ENCODE measurements at places on chromosomes 12 and 14.

- no peak for DNase-seq
Measured at GRCh38 chr12:123126294-123127181, 24.4 kb downstream of the PITPNM2 start.

- no peak for DNase-seq
Measured at GRCh38 chr14:80059041-80059440, 152.3 kb downstream of the DIO2 start.

GRCh38 chr12:32881107-32881506, 15.5 kb downstream of the PKP2 start:
- no peak for DNase-seq

DNA sequence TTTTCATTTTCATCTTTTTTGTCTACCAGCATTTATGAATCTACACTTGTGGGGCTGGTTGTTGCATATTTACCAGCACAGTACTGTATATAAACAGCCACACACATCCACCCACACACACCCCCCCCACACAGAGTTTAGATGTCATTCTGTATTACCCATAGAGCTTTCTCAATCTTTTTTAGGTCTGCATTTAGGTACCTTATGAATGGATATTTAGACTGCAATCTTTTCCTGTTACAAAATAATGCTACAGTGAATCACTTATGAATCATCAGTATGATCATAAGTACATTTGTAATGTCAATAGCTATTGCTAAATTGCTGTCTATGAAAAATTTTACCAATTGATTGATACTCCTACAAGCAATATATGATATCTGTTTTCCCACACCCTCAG, 67.3 kb upstream of the STK38L start:
- DNase-seq = no peak

- peak; percentile 60 for DNase-seq
Measured at GRCh38 chr12:112870267-112870980, 36.3 kb upstream of the OAS1 start.

GRCh38 chr12:55942055-55942454, 11.1 kb downstream of the DGKA start:
- DNase-seq = no peak

DNA sequence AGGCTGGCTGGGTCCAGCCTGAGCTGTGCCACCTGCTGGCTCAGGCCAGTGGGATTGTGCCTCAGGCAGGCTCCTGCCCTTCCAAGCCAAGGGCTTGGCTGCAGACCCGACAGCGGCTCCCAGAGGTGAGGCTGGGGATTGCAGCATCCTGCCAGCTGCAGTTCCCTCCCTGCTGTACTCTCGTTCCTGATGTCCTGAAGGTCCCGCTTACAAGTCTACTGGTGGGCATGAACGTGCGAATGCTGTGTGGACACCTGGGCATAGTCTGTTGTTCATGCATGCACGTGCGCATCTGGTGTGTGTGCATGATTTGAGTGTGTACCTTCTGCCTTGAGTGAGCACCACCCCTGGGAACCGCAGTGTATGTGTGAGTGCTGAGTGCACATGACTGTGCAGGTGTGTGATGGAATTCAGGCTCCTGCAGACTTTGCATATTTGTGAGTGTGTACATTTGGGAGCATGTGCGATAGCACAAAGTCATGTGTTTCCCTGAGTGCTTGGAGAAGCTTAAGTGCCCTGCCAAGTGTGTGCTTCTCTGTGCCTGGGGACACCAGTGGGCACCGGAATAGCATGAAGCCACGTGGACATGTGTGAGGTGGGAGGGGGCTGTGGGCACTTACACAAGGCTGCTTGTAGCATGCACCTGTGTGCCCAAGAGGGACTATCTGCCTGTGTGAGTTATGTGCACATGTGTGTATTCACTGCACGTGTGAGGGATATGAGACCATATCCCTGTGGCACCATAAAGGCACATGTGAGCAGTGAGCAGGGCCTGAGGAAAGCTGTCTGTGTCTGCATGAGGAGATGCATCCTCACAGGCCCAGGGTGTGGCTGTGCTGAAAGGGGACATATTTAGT, 19.3 kb upstream of the KRT7 start:
- peak; percentile 7 for DNase-seq

- DNase-seq = no peak
Measured at GRCh38 chr12:107605293-107605692, 80.3 kb upstream of the PWP1 start.

GRCh38 chr12:126602612-126603011, 1537.4 kb downstream of the AACS start:
- no peak for DNase-seq

DNA sequence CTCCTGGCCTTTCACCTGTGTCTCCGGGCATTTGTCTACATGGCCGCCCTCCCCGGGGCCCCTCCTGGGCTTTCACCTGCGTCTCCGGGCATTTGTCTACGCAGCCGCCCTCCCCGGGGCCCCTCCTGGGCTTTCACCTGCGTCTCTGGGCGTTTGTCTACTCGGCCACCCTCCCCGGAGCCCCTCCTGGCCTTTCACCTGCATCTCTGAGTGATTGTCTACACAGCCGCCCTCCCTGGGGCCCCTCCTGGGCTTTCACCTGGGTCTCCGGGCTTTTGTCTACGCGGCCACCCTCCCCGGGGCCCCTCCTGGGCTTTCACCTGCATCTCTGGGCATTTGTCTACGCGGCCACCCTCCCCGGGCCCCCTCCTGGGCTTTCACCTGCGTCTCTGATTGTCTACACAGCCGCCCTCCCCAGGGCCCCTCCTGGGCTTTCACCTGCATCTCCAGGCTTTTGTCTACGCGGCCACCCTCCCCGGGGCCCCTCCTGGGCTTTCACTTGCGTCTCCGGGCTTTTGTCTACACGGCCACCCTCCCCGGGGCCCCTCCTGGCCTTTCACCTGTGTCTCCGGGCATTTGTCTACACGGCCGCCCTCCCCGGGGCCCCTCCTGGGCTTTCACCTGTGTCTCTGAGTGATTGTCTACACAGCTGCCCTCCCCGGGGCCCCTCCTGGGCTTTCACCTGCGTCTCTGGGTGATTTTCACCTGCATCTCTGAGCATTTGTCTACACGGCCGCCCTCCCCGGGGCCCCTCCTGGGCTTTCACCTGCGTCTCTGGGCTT, 68.0 kb upstream of the GALNT9 start:
- DNase-seq = no peak

DNA sequence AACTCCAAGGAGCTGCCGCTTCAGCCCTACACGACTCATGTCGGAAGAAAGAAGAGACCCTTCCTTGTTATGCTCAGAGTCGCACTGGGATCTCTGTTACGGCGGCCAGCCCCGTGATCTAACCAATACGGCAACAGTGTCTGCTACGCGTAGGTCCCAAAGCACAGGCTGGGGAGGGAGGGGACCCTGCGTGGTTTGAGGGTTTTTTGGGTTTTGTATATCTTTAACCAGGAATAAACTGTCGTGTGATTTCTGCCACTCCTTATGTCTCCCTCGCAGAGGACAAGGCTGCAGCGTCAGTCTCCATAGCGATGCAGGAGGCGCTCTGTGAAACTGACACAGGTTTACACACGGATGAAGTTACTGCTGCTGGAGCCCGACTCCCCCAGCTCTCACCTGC, 60.0 kb upstream of the DIO3 start:
- DNase-seq = no peak

DNA sequence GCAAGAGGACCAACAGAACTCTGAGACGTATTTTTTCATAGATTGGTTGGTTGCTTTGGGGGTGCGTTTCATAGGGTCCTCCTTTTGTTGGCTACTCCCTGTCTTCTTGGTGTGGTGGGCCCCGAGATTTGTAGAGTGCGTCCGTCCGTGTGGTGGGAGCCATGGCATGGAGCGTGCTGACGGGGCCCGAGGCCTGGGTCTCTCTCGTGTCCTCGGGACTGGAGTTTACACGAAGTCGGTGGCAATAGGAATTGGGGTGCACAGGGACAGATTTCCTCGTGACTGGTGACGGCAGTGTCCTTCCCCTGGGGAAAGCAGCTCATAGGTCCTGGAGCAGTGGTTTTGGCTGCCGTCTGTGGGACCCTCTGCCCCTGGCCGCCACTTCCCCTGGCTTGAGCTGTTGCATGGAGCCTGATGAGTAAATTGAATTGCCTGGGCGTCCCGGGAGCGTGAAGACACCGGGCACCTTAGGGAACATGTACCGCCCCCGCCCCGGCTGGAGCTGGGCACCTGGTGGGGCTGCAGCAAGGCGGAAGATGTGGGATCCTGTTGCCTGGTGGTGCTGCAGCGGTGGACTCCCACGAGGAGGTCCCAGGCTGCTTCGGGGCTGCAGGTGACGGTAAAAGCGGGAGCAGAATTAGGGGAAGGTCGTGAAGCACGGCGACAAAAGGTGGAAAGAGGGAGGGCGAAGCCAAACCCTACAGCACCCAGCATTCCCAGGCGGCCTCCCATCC, 153.7 kb upstream of the ALG10B start:
- DNase-seq = no peak

GRCh38 chr12:93926237-93926636, 222.1 kb upstream of the PLXNC1 start:
- DNase-seq = no peak

GRCh38 chr12:121003650-121004049, 12.6 kb downstream of the C12orf43 start:
- no peak for DNase-seq

DNA sequence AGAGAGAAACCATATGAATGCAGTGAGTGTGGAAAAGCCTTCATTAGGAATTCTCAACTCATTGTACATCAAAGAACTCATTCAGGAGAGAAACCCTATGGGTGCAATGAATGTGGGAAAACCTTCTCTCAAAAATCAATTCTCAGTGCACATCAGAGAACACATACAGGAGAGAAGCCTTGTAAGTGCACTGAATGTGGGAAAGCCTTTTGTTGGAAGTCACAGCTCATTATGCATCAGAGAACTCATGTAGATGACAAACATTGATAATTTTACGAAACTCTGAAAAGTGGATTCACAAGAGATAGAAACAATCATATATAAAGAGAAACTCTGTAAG, 22.9 kb downstream of the ZNF268 start:
- no peak for DNase-seq

GRCh38 chr14:28635387-28635786, 131.2 kb upstream of the FOXG1 start:
- DNase-seq = no peak

DNA sequence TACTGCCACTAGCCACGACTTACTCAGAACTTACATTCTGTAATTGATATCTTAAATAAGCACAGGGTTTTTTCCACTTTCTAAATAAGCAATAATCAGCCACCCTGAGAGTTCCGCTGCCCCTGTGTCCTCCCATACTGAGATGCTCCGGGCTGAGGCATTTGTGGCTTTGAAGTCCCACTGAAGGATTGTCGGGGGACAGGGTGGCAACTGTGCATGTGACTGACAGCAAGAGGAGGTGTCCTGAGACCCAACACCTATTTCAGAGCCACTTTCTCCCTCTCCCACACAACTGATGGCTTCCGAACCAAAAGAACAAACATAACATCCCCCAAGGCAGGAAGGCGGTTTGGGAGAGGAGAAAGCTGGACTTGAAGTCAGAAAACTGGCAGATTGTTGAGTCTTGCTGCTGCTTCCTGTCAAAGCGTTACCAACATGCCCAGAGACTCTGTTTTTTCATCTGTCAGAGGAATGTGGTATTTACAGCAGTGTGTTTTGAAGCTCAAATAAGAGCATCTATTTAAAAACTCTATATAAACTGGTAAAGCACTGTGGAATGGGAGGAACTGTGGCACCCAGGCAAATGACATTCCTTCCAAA, 157.9 kb upstream of the FKBP4 start:
- no peak for DNase-seq
